B cell (primary cell): ENCODE measurements at places on chromosomes 16 and 17. TPM values are rescaled to one million over a fixed set of nuclear protein-coding genes. Genes with fewer than 3 reads are reported as not detected.

DNA sequence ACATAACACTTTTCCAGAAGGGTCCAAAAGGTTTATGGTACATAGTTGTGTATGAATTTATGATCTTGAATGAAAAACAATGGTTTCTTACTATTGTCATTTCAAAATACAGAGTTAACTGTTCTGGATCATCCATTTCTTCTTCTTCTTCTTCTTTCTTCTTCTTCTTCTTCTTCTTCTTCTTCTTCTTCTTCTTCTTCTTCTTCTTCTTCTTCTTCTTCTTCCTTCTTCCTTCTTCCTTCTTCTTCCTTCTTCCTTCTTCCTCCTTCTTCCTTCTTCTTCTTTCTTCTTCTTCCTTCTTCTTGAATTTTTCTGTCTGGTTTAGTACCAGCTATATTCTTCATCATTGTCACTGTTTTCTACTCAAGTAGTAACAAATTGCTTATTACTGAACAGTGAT is 47.8 kb downstream of the TNRC6C start:
- no peaks in the 10 kb centered on the region for H3K27me3 ChIP-seq
- no peak overlapping the region for H3K27ac ChIP-seq
- no peak overlapping the region for H3K4me3 ChIP-seq
- no peak for DNase-seq

The NOS2 gene
- polyA plus RNA-seq: 0.12 TPM in 2 replicates

DNA sequence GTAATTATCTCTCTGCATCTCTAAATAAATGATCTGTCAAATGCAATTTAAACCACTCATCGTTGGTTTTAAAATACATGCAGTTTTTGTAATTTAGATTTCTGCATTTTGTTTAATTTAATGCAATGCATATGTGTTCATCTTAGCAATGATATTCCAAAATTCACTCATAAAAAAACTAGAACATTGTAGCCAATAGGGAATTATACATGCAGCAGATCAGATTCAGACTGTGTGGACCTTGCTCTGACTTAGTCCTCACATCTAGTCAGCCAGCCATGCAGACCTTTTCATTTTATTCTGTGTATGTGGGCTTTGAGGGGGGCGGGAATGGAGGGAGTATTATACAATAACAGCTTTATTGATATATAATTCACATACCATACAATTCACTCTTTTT is 37.3 kb upstream of the SIAH1 start:
- H3K4me3 ChIP-seq: no peak overlapping the region
- peaks cover 19% of the 10 kb centered on the region for H3K4me1 ChIP-seq
- no peak overlapping the region for H3K27ac ChIP-seq
- no peaks in the 10 kb centered on the region for H3K36me3 ChIP-seq
- no peaks in the 10 kb centered on the region for H3K27me3 ChIP-seq
- DNase-seq: no peak

DNA sequence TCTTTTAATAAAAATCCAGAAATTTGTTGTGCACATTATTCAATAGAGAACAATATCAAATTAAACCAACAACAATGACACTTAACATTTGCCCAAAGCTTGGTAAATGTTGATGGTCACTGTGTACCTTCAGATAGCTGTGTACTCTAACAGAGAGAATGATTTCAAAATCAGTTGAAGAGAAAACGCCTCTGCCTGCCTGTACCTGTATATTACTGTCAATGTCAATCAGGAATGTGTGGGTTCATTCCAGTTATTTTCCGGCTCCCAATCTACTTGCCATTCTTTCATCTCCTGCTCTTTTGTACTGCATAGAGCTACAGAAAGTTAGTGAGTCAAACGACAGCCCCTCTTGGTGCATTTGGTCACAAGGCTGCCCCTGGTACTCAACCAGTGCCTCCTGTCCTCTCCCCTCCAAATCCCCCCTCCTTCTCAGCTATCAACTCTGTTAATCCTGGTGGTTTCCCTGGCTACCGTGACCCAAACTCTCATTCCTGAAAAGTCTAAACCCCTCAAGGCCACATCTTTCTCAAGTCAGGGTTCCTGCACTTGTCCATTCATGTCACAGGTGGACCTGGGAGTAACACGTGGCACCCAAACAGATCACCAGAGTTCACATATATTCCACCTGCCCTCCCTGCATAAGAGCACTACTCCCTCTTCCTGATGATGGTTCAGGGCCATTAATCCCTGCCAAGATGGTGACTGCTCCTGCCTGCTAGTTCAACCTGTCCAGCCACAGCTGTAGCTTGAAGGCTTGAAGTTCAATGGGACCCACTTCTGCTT is 13.6 kb upstream of the ARL4D start:
- H3K4me1 ChIP-seq: peaks cover 21% of the 10 kb centered on the region
- no peaks in the 10 kb centered on the region for H3K27me3 ChIP-seq
- H3K36me3 ChIP-seq: peaks cover 3% of the 10 kb centered on the region
- H3K27ac ChIP-seq: no peak overlapping the region

DNA sequence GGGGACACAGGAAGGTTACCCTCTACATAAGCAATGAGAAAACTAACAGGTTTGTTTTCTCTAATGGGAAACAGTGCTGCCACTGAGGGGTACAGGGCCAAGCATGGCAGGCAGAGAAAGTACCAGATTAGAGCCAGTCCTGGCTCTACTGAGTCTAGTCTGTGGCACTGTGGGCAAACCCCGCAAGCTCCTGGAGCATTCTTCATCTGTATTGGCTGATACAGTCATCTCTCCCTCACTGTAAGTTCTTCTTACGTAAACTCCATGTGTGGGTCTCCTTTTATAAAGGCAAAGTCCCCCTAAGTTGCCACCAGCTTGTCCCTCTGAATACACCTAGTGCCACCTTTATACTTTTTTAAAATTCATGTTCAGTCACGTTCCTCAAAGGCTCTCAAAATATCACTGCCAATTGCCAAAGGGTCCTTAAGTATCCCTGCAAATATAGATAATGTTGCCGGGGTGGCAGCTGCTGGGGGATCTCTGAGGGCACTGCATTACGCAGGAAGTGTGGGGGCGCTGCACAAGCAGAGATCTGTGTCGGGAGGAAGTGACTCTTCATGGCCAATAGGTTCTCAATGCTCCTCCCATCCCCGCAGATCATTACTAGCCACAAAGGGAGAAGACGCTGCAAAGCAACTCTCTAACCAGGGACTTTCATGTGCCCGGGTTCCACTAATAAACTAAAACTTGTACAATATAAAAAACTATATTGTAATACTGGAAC is 18.8 kb downstream of the XPO6 start:
- peak overlapping the region; percentile 86 for H3K27ac ChIP-seq
- peak overlapping the region; percentile 66 for H3K4me3 ChIP-seq
- H3K27me3 ChIP-seq: no peaks in the 10 kb centered on the region
- H3K36me3 ChIP-seq: peaks cover 21% of the 10 kb centered on the region
- peak; percentile 89 for DNase-seq
- peaks cover 83% of the 10 kb centered on the region for H3K4me1 ChIP-seq

GRCh38 chr17:44209786-44210341 is 9.6 kb downstream of the UBTF start:
- DNase-seq: no peak
- peaks cover 22% of the 10 kb centered on the region for H3K4me1 ChIP-seq
- H3K4me3 ChIP-seq: no peak overlapping the region

DNA sequence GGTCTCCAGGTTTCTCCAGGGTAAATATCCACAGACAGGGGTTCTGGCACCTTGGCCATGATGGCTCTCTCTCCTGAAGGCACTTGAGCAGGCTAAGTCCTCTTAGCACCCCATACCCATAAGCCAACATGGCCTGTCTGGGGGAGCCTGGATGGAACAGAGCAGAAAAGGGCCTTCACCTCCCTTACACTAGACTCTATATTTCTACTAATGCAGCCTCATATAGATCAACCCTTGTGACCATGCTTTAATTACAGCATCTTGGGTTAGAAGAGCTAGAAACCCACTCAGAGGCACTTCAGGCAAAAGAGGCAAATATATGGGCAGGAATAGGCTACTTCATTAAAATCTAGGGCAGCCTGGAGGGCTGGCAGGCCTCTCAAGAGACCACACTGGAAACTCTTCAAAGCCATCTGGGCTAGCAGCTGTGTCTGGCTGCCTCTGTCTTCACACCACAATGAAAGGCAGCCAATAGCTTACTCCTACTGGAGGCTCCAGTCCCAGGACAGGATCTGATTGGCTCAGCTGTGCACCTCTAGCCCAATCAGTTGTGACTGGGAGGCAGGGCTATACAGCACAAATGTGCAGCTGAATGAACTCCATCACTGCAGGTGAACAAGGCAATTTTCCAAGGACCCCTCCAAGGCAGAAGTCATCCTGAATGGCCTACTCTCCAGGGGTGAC is 4.7 kb upstream of the CDT1 start:
- H3K36me3 ChIP-seq: no peaks in the 10 kb centered on the region
- H3K27me3 ChIP-seq: no peaks in the 10 kb centered on the region
- H3K4me3 ChIP-seq: no peak overlapping the region
- no peak for DNase-seq
- no peak overlapping the region for H3K27ac ChIP-seq

The CACNG3 gene
- not detected in 2 replicates for polyA plus RNA-seq

The CANT1 gene
- polyA plus RNA-seq: 17.3 and 17.8 TPM in 2 replicates

The GGA3 gene
- polyA plus RNA-seq: 109 and 116 TPM in 2 replicates

DNA sequence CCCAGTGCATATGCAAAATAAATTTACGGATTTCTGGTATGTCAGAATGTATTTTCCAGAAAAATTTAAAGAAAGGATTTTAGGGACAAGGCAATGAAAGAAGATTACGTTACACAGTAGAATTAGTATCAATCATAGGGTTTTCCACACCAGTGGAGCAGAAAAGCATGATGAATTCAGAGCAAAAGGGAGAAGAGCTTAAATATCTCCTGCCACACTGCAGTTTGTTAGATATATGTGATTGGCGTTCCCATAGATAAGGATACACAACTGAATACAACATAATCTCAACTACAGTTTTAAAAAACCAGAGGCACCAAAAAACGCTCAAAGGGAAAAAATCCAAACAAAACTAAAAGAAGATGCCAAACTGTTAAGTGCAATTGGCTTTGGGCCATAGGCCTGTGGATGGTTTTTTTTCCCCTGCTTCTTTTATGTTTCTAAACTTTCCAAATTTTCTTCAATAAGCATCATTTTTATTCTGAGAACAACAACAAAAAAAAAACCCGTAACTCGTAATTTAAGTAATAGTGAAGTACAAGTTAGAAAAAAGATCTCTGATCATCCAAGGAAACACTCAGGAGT is 22.3 kb downstream of the MARF1 start:
- no peak for DNase-seq
- H3K36me3 ChIP-seq: peaks cover 97% of the 10 kb centered on the region
- H3K4me1 ChIP-seq: no peaks in the 10 kb centered on the region
- no peaks in the 10 kb centered on the region for H3K27me3 ChIP-seq
- H3K27ac ChIP-seq: no peak overlapping the region
- no peak overlapping the region for H3K4me3 ChIP-seq

GRCh38 chr17:45227101-45227925 is 5.6 kb downstream of the FMNL1 start:
- H3K27me3 ChIP-seq: no peaks in the 10 kb centered on the region
- H3K27ac ChIP-seq: peak overlapping the region; percentile 99
- H3K4me3 ChIP-seq: no peak overlapping the region
- peak; percentile 72 for DNase-seq
- peaks cover under 1% of the 10 kb centered on the region for H3K36me3 ChIP-seq

- no peak overlapping the region for H3K27ac ChIP-seq
- no peak for DNase-seq
- H3K4me3 ChIP-seq: no peak overlapping the region
- H3K36me3 ChIP-seq: no peaks in the 10 kb centered on the region
Observed at GRCh38 chr16:60905811-60906210, 1130.4 kb downstream of the CDH8 start.

- H3K4me3 ChIP-seq: no peak overlapping the region
- H3K4me1 ChIP-seq: no peaks in the 10 kb centered on the region
- no peaks in the 10 kb centered on the region for H3K36me3 ChIP-seq
Observed at GRCh38 chr16:75703306-75703705, 2.0 kb upstream of the DUXB start.

DNA sequence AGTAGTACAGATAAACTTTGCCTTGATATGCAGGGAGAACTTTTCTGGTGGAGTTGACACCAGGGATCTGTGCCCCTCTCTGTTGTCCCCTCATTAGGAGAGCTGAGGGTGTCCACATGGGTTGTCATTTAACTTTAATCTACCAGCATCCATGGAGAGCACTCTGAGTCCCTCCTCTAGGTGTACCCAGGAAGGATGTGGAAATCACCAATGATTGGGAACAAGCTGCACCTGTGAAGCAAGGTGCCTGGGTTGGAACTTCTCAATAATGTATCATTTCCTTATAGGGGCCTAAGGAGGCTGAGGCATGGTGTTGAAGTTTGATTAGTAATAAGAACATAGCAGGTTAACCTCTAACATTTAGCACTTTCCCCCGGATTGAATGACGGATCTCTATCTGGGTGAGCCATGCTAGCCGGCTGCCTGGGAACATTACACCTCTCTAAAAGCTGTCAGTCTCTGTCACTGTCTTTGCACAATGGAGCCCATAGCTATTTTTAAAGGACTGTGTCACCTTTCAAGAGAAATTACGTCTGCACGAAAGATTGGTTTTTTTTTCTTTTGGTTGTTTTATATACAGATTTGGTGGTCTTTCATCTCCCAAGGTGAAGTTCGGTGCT is 239.3 kb downstream of the MAF start:
- no peak for DNase-seq
- no peaks in the 10 kb centered on the region for H3K4me1 ChIP-seq
- H3K27me3 ChIP-seq: no peaks in the 10 kb centered on the region
- H3K36me3 ChIP-seq: no peaks in the 10 kb centered on the region
- no peak overlapping the region for H3K27ac ChIP-seq

GRCh38 chr16:81143921-81144471 is 47.8 kb upstream of the GCSH start:
- H3K4me1 ChIP-seq: no peaks in the 10 kb centered on the region
- peaks cover 3% of the 10 kb centered on the region for H3K27me3 ChIP-seq
- H3K27ac ChIP-seq: no peak overlapping the region
- DNase-seq: no peak

The CCL4L2 gene
- polyA plus RNA-seq: 0.42 and 3.1 TPM in 2 replicates

The WNT3 gene
- 0.86 and 6.4 TPM in 2 replicates for polyA plus RNA-seq

The OSGIN1 gene
- polyA plus RNA-seq: 0.85 and 1.8 TPM in 2 replicates

- H3K4me1 ChIP-seq: peaks cover 16% of the 10 kb centered on the region
- H3K4me3 ChIP-seq: no peak overlapping the region
- DNase-seq: no peak
- no peak overlapping the region for H3K27ac ChIP-seq
- H3K36me3 ChIP-seq: no peaks in the 10 kb centered on the region
- H3K27me3 ChIP-seq: no peaks in the 10 kb centered on the region
Observed at GRCh38 chr17:31838636-31839225, 20.3 kb downstream of the COPRS start.

GRCh38 chr17:69213059-69213813 is 15.4 kb downstream of the ABCA10 start:
- no peak overlapping the region for H3K4me3 ChIP-seq
- no peaks in the 10 kb centered on the region for H3K4me1 ChIP-seq
- DNase-seq: no peak
- no peak overlapping the region for H3K27ac ChIP-seq
- H3K36me3 ChIP-seq: no peaks in the 10 kb centered on the region

- H3K4me1 ChIP-seq: peaks cover 51% of the 10 kb centered on the region
- no peak for DNase-seq
- no peak overlapping the region for H3K27ac ChIP-seq
- no peak overlapping the region for H3K4me3 ChIP-seq
- no peaks in the 10 kb centered on the region for H3K27me3 ChIP-seq
Observed at GRCh38 chr16:89373355-89374110, 116.8 kb downstream of the ANKRD11 start.
